ENCODE measurements at places on chromosomes 3 and 15. TPM values are rescaled to one million over a fixed set of nuclear protein-coding genes. Genes with fewer than 3 reads are reported as not detected.

DNA sequence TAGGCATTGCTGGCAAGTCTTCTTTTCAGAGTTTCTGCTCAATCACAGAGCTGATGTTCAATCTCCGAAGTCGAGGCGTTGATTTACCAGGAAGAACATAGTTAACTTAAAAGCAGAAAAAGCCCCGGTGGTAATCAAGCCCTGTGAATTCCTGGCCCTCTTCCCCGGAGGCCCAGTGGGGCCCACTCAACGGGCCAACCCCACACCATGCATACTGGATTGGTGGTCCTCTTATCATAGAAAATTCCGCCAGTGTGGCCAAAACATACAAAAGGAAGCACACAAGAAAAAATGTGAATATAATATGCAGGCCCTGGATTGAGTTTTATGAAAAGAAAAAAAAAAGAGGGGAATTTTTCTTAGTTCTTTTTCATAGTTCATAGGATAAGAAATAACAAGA, 873.0 kb upstream of the NR2F2 start:
- H3K4me1 ChIP-seq, result no peaks in the 10 kb centered on the region
- H3K27ac ChIP-seq, result no peak overlapping the region
- no peak overlapping the region for H3K4me3 ChIP-seq
- H3K27me3 ChIP-seq, result peaks cover 4% of the 10 kb centered on the region

- H3K36me3 ChIP-seq, result no peaks in the 10 kb centered on the region
- peak overlapping the region; percentile 43 for H3K27ac ChIP-seq
- H3K4me3 ChIP-seq, result no peak overlapping the region
These were observed 7.5 kb downstream of the GNAI2 start for GRCh38 chr3:50243543-50243895.

GRCh38 chr15:72161361-72162132, 36.0 kb downstream of the GRAMD2A start:
- no peak overlapping the region for H3K27ac ChIP-seq
- H3K36me3 ChIP-seq, result no peaks in the 10 kb centered on the region
- H3K4me1 ChIP-seq, result no peaks in the 10 kb centered on the region
- DNase-seq, result no peak

Gene CSPG4
- 3.1 TPM for total RNA-seq

- H3K36me3 ChIP-seq, result no peaks in the 10 kb centered on the region
- no peak overlapping the region for H3K27ac ChIP-seq
- peaks cover 25% of the 10 kb centered on the region for H3K4me1 ChIP-seq
- H3K4me3 ChIP-seq, result no peak overlapping the region
- DNase-seq, result no peak
These were observed 3.4 kb upstream of the SNX22 start for GRCh38 chr15:64148168-64148567.

Gene PAQR5
- total RNA-seq, result 11.5 TPM

DNA sequence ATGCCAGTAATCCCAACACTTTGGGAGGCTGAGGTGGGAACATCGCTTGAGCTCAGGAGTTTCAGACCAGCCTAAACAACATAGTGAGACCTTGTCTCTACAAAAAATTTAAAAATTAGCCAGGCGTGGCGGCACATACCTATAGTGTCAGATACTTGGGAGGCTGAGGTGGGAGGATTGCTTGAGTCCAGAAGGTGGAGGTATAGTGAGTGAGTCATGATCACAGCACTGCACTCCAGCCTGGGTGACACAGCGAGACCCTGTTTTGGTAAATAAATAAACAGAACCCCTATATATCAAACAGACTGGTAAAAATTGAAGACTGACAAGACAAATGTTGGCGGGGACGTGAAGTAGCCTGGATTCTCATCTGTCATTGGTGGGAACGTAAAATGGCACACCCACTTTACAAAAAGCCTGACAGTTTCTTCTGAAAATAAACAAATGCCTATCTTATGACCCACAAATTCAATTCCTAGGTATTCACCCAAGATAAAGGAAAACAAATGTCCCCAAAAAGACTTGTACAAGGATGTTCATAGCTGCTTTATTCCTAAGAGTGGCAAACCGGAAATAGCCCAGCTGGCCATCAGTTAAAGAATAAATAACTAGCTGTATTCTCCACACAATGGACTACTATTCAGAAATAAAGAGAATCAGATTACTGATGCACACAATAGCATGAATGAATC, 47.0 kb upstream of the GK5 start:
- no peak overlapping the region for H3K4me3 ChIP-seq
- H3K27ac ChIP-seq, result no peak overlapping the region
- no peak for DNase-seq
- no peaks in the 10 kb centered on the region for H3K4me1 ChIP-seq
- H3K36me3 ChIP-seq, result no peaks in the 10 kb centered on the region

GRCh38 chr3:141373768-141374526, 5.6 kb downstream of the ZBTB38 start:
- H3K27me3 ChIP-seq, result no peaks in the 10 kb centered on the region
- no peak overlapping the region for H3K27ac ChIP-seq
- H3K36me3 ChIP-seq, result no peaks in the 10 kb centered on the region
- no peak overlapping the region for H3K4me3 ChIP-seq
- DNase-seq, result no peak

DNA sequence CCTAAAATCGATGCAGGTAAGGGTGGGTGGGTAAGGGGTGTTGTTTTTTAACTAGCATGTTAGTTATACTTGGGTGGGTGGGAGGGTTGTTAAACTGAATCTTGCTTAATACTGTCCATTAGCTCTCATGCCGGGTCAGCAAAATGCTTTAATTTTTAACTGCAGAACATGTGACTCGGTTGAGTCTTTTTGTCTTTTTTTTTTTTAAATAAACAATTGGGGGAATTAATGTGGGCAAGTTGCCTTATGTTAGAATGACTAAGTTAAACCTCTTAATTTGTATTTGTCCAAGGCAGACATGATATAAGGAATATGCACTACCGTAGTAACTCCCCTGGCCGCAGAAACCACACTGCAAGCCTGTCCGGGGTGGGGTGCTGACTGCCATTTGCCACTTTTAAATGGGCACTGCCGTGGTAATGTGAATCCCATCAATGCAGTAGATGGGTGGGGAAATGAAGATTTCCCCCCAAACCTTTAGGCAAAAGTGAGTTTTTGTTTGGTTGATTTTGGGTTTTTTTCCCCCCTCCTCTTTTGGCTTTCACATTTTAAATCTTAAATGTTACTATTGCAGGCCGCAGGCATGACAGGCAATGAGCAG, 54.3 kb upstream of the CCR4 start:
- no peaks in the 10 kb centered on the region for H3K27me3 ChIP-seq
- no peaks in the 10 kb centered on the region for H3K36me3 ChIP-seq
- H3K4me1 ChIP-seq, result no peaks in the 10 kb centered on the region
- no peak overlapping the region for H3K4me3 ChIP-seq
- DNase-seq, result no peak

GRCh38 chr3:49456466-49456865, 13.6 kb upstream of the DAG1 start:
- peak overlapping the region; percentile 46 for H3K27ac ChIP-seq
- no peaks in the 10 kb centered on the region for H3K36me3 ChIP-seq

- H3K27ac ChIP-seq, result no peak overlapping the region
- no peaks in the 10 kb centered on the region for H3K36me3 ChIP-seq
- H3K4me1 ChIP-seq, result no peaks in the 10 kb centered on the region
- no peak for DNase-seq
- H3K27me3 ChIP-seq, result no peaks in the 10 kb centered on the region
These were observed 97.4 kb upstream of the RNU6-1 start for GRCh38 chr15:67937153-67937761.

GRCh38 chr3:36501616-36502015, 121.3 kb downstream of the STAC start:
- DNase-seq, result no peak
- H3K36me3 ChIP-seq, result no peaks in the 10 kb centered on the region
- no peak overlapping the region for H3K27ac ChIP-seq
- no peaks in the 10 kb centered on the region for H3K27me3 ChIP-seq
- no peaks in the 10 kb centered on the region for H3K4me1 ChIP-seq

Gene GUCA1C
- 0.99 TPM for total RNA-seq

GRCh38 chr3:12532182-12532581, 13.1 kb downstream of the MKRN2OS start:
- H3K27ac ChIP-seq, result no peak overlapping the region
- H3K36me3 ChIP-seq, result peaks cover 4% of the 10 kb centered on the region
- no peak overlapping the region for H3K4me3 ChIP-seq
- no peaks in the 10 kb centered on the region for H3K4me1 ChIP-seq

Gene TRH
- total RNA-seq, result not detected

Data from body of pancreas (tissue), 4 donors.